HS-27A (cell line): ENCODE measurements at places on chromosomes 12 and 14.

DNA sequence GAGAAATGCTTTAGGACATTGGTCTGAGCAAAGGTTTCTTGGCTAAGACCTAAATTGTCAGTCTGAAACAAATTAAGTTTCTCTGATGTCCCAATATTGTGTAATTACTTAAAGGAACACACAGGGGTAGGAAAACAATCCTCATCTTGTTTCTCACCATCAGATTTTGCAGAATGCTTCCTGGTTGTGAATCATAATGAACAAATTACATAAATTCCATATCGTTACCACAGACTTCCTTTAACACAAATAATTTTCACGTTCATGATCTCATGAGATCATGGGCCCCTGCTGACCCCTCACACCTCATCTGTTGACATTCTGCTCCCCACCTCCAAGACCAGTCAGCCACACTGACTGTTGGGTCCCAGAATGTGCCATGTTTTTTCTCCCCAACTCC lies 194.1 kb downstream of the MON2 start:
- DNase-seq = peak; percentile 42

DNA sequence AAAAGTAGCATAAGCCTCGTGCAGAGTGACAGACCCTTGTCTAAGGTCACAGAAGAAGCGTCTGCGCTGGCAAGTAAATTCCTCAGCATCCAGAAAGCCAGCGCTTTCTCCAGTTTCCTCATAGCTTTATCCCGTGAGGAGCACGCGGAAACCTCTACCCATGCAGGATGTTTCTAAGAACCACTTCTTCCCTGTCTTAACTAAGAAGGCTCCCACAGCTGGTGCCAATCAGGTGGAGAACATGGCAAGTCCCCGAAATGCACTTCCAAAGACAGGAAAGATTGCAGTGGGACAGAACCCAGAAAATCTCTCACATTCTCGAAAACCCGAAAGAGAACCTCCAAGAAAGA lies 968 bp upstream of the ARID4A start:
- peak; percentile 46 for DNase-seq

DNA sequence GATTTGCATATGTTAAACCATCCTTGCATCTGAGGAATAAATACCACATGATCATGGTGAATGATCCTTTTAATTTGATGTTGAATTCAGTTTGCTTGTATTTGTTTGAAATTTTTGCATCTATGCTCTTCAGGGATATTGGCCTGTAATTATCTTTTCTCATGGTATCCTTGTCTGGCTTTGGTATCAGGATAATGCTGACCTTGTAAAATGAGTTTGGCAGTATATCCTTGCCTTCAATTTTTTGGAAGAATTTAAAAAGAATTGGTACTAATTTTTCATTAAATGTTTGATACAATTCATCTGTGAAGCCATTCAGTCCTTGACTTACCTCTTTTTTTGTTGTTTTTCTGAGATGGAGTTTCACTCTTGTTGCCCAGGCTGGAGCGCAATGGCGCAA lies 85.2 kb downstream of the E2F7 start:
- DNase-seq = no peak

DNA sequence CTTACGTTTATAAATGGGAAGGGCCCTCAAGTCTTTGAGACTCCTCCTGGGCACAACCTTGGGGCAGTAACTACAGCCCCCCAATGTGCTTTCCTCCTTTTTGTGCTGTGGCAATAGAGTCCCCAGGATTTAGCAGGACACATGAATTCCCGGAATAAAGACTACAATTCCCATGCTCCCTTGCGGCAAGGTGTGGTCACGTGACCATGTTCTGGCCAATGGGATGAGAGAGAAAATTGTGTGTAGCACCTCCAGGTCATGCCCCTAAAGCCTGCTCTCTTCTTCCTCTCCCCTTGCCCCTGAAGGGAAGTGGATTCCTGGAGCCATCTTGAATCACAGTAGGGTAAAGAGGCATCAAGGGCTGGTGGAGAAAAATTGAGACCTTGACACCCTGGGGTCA lies 295.1 kb upstream of the SFSWAP start:
- no peak for DNase-seq

- peak; percentile 75 for DNase-seq
Measured at GRCh38 chr12:46472893-46473633, 100.5 kb upstream of the SLC38A2 start.

DNA sequence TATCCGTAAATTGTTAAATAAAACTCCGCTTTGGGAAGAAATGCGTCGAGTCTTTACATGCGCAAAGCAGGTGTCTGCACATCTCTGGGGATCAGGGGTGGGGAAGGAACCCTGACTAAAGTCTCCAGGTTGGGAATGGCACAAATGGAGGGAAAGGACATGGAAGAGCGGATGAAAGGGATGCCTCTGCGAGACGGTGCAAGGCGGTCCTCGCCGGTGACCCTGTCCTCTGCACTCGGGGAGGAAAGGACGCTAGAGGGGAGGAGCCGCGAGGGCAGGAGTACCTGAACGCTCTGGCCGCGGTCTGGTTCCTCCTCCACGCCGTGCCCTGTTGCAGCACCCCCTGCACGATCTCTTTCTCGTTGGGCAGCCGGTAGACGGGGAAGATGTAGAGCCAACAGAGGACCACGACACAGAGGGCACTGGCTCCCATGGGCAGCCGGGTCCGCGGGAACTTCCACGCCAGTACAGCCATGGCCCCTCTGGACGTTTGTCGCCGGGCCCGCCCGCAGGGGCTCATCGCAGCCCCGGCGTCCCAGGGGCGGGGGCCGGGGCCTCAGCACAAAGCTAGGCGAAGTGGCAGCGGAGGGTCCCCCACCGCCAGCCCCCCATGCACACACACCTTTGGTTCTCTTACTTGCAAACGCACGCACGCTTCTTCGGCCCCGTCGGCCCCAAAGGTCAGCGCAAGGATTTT lies 646 bp downstream of the ST8SIA1 start:
- no peak for DNase-seq

GRCh38 chr14:95679998-95680735 lies 6.1 kb upstream of the TCL1B start:
- no peak for DNase-seq

GRCh38 chr14:90553921-90554336 lies 157.1 kb downstream of the CALM1 start:
- no peak for DNase-seq

- no peak for DNase-seq
Measured at GRCh38 chr12:1810201-1810930, 10.0 kb upstream of the LRTM2 start.

DNA sequence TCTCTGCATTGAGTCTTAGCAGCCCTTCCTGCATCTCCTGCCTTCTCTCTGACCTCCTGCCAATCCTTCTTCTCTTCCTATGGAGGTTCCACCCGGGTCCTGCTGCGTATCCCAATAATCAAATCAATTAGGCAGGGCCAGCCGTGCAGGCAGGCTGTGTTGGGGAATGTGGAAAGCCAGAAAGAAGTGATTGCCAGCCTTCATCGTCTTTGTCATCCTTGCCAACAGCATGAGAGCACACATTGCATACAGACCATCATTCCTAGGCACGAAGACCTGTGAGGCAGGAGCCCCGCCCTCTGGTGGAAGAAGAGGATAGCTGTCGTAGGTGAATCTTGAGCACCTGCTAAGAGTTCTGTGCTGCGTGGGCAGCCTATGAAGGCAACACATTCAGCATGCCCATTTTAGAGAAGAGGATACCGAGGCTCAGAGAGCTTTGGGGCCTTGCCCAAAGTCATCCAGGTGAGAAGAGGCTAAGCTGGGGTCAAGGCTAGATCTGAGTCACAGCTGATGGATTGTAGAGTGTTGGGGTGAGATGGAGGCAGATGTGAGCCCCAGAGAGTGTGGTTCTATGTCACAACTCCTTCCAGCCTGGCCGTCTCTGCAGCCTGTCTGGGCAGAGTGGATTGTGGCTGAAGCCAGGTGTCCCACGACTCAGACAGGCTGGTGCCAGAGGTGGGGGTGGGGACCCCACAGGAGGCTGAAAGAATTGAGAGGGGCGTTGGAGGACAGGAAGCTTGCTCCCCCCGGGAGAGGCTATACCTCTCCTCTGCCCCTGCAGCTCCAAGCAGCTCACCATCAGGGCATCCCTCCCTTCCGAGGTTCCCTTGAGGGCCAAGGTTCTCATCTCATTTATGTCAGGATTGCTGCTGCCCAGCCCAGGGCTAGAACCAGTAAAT lies 12.7 kb downstream of the C14orf132 start:
- DNase-seq = no peak

DNA sequence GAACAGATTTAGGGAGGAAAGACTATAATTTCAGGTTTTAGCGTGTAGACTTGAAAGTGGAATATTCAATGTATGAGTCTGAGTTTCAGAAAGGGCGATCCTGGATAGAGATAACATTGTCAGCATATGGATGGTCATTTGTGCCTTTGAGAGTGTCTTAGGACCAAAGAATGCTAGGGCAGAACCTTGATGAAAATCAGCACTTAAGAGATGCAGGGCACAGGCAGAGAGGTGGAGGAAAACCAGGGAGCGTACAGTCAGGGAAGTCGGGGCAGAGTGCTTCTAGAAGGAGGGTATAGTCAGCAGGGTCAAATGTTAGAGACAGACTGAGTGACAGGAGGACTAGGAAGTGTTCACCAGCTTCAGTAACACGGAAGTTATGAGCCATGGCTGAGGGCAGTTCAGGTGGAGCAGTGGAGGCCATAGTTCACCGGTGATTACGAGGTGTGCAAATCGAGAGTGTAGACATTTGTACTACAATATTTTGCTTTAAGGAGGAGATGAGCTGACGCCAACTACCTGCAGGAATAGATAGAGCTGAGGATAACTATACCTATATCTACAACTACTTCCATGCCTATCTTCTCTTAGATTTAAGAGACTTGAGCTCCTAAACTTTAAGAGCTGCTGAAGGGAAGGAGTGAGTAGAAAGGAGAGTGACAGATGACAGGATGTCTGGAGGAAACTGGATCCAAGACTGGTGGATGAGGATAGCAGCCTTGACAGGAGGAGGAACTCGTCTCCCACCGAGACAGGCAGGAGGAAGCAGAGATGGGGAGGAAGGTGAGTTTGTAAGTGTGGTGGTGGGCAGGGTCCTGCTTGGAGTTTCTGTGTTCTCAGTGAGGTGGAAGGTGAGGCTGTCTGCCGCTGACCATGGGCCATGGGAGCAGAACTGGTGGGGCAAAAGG lies 6.5 kb downstream of the CBLN3 start:
- no peak for DNase-seq

- no peak for DNase-seq
Measured at GRCh38 chr12:15428632-15429031, 106.3 kb downstream of the PTPRO start.

DNA sequence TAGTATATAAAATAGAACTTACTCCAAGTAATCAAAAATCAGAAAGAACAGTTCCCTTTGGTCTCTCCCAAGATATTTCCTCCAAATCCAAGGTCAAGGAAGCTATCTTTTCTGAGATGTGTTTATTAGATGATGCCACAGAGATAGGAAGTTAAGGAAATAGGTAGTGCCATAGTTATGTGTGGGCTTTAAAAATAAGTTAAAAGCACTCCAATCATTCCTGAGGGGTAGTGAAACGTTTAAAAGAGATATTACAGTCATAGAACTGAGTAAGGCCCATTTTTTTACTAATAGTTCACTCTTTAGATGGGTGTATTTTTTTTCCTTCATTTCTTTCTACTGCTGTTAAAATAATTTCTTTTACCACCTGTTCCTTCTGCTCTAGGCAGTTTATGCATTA lies 1630.9 kb upstream of the SEL1L start:
- no peak for DNase-seq

- DNase-seq = no peak
Measured at GRCh38 chr14:39138440-39138839, 24.3 kb downstream of the GEMIN2 start.

- DNase-seq = no peak
Measured at GRCh38 chr14:90539496-90539775, 142.6 kb downstream of the CALM1 start.

- no peak for DNase-seq
Measured at GRCh38 chr12:41497409-41497808, 309.3 kb downstream of the PDZRN4 start.

GRCh38 chr14:81385419-81385818 lies 14.7 kb downstream of the STON2 start:
- DNase-seq = no peak

- no peak for DNase-seq
Measured at GRCh38 chr14:65206448-65207096, 104.3 kb upstream of the MAX start.

GRCh38 chr12:121903202-121903601 lies 14.6 kb downstream of the PSMD9 start:
- DNase-seq = no peak

DNA sequence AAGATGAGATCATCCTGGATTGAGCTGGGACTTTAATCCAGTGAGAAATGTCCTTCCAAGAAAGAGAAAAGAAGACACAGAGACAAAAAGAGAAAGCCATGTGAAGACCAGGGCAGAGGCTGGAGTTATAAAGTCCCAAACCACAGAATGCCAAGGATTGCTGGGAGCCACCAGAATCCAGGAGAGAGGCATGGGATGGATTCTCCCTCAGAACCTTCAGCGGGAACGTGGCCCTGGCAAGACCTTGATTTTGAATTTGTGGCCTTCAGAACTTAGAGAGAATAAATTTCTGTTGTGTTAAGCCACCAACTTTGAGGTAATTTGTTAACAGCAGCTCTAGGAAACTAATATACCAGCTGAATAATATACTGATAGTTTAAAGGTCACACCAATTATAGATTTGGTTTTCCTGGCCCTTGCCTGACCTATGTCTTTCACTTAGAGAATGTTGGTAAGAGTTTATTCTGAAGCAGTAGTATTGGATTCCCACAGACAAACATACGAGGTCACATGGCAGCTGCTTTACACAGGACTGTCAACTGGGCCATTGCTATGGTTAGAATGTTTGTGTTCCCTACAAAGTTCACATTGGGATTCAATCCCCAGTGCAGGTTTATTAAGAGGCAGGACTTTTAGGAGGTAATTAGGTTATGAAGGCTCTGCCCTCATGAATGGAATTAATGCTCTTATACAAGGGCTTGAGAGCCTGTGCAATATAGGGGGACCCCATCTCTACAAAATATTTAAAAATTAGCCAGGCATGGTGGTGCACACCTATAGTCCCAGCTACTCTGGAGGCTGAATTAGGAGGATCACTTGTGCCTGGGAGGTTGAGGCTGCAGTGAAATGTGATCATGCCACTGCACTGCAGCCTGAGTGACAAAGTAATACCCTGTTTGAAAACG lies 156.5 kb upstream of the EEA1 start:
- no peak for DNase-seq

- DNase-seq = no peak
Measured at GRCh38 chr14:57848786-57849185, 17.1 kb downstream of the SLC35F4 start.

DNA sequence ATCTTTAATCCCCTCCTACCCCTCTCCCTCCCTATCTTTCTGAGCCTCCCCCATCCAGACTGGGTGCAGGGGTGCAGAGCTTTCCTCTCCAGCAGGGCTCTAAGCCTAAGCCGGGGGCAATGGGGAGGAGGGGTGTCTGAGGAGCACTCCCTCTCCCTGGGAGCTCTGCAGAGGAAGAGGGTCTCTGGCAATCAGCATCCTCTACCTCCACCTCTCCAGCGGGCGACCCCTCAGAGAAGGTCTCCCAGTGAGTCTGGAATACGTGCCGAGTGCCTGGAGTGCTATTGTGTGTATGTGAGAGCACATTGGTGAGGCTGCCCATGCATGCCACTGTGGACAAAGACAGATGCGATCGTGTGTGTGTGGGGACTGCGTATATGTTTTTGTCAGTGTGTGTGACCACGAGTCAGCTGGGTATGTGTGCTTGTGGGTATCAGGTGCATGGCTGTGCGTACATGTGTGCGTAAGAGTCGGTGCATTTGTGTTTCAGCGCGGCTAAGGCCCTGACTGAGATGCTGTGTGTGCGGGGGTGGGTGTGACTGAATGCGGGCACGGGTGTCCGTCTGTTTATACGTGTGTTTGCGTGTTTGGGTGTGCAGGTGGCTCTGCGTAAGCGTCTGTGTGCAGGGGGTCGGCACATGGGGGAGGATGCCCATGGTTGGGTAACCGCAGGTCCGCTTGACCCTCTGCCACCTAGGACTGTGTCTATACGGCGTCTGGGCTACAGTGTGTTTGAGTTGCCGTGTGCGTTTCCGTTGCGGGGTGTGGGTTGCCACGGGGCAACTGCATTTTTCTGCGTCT lies 905 bp upstream of the DLK1 start:
- no peak for DNase-seq
